ENCODE measurements at places on chromosomes 5 and 9.

- no peak for DNase-seq
These were observed 39.7 kb upstream of the SPRY4 start for GRCh38 chr5:142364251-142365145.

GRCh38 chr5:108567429-108567828 lies 180.3 kb upstream of the FER start:
- DNase-seq: no peak

DNA sequence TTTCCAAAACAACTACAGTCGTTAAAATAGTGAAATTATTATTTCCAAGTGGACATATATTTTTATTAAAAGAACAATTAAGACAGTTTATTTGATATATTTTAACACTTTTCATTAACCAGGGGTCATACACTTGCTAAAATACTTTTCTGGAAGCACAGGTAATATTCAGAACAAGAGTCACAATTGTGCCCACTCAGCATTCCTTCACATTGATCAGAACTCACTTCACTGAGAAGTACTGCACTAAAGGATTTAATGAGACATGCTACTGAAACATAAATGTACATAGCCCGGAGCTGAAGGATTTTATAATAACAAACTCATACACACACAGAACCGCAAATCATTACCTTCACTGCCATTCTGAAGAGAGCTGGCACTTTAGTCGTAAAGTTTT lies 361.8 kb downstream of the ARL15 start:
- no peak for DNase-seq

GRCh38 chr5:68331192-68332079 lies 115.9 kb downstream of the PIK3R1 start:
- no peak for DNase-seq

DNA sequence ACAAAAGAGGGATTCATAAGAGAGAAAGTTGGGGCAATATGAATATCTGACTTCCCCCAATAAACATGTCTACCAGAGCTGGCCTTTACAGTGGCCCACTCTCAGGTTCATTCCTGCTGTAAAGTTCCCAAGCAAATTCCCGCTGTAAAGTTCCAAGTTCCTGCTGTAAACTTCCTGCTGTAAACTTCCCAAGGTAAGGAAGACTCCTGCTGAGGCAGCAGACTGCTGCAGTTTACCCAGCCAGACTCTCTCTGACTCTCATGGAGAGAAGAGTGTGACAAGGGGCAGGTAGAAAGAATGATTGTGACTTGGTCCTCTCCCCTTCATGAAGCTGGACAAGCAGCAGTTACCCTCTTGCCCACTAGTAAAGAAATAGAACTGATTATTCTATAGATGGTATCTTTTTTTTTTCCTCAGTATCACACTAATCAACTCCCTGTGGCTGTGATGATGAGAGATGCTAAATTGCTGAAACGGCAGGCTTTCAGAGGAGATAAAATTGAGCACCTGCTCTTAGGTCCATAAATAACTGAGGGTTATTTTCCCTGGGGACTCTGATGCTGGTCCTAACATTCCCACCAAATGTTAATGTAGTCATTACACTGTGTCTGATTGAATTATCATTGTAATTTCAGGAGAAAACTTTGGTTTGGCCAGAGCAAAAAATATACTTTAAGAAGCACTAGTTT lies 220.4 kb downstream of the PARP8 start:
- DNase-seq: no peak
